ENCODE measurements at places on chromosomes 1 and 21.

- DNase-seq, result no peak
Observed at GRCh38 chr1:199719156-199719842, 308.2 kb upstream of the NR5A2 start.

DNA sequence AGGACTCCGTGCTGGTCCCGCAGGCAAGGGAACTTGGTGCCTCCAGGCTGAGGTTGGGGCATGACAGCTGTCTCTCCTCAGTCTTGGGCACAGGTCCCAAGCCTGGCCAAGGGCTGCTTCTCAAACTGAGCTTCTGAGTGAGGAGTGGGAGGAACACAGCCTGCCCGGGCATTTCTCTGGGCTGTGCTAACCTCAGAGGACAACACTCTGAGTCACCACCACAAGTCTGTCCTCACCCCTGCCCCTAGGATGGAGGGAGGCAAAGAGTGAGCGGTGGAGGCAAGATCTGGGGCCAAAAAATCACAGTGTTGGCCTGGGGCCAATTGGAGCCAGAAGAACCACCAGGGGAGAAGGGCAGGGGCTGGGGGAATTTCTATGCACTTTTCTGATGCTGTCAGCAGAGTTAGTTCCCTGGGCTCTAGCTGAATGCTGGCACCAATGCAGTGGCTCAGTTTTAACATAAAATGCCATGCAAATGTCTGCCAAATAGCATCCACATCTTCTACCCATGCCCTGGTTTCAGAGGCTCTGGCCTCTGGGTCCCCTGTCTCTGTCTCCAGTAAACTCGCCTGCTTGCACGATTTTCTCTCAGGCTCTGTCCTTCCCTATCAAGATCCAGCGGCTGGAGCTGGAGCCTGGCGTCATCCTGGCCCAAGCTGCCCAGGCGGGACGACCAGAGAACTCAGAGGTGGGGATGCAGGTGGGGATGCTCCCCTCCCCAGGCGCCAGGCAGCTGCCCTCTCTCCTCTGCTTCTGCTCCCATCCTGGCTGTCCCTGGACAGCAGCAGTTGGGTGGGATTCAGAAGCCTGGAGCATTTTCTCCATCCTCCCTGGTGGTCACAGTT is 11.0 kb upstream of the CDK18 start:
- DNase-seq, result peak; percentile 49

DNA sequence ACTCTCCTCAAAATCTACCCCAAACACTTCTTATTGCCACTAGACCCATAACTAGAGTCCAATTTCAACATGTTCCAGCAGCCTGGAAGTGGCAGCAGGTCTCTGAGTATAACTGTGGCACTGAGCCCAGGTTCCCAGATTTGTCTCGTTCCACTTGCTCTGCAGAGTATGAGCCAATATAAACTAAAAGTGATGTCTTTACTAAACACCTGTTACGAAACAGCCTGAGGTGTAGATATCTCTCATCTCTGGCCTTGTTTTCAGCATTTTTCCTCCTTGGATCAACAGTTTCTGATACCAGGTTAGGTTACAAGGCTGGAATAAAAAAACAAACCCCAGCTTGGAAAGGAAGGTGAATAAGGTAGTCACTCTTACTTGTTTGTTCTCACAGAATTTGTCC is 25.2 kb upstream of the PRDX6 start:
- no peak for DNase-seq

DNA sequence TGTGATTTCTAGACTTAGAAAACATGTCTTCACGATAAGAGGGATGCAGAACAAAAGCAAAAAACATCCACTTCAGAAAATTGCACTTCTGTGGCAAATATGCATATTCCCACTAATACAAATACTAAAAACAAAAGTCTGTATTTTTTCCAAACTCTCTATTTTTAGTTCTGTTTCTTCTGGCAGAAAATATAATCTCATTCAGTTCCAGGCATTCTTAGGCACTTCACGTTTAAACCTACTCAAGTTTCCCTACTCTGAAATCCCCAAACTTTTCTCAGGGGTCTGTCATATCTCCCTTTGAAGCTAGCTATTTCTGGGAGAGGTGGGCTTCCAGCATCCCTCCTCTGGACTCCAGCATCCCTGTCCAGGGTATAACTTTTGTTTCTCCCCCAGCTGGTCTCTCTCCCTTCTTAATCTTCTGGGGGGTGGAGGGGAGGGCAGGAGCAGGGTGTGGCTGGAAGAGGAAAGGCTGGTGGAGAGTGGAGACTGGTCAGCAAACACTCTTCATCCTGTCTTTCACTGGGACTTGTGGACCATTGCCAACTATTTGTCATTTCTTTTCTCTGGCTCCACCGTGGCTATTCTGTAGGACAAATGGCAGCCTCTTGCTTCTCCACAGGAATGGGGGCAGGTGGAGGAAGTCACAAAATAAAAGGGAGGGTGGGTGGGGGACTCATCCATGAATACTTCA is 19.6 kb upstream of the NCF2 start:
- DNase-seq, result no peak

Data from fibroblast of the conjunctiva (primary cell).